Naive thymus-derived CD4-positive, alpha-beta T cell (primary cell): ENCODE measurements at places on chromosomes 16 and 17.

GRCh38 chr17:46773676-46774075, 44.8 kb downstream of the WNT3 start:
- DNase-seq: no peak

- DNase-seq: no peak
Measured at GRCh38 chr17:73693071-73693470, 48.8 kb upstream of the SDK2 start.

DNA sequence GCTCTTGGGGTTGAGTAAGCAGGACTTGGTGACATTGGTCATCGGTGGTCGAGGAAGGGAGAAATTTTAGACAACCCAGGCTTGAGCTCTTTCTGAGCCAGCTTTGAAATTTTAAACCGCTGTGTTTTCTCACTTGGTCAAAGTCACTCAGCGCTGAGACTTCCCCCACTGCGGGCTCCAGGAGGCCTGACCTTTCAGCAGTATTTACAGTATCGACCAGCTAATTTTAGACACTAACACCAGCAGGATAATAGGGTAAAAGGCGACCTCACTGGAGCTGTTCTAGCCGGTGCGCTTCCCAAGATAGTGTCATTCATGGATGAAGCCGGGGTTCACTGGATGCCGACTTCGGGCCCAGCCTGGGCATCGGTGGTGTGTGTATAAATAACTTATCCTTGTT, 29.7 kb upstream of the WSCD1 start:
- DNase-seq: no peak

DNA sequence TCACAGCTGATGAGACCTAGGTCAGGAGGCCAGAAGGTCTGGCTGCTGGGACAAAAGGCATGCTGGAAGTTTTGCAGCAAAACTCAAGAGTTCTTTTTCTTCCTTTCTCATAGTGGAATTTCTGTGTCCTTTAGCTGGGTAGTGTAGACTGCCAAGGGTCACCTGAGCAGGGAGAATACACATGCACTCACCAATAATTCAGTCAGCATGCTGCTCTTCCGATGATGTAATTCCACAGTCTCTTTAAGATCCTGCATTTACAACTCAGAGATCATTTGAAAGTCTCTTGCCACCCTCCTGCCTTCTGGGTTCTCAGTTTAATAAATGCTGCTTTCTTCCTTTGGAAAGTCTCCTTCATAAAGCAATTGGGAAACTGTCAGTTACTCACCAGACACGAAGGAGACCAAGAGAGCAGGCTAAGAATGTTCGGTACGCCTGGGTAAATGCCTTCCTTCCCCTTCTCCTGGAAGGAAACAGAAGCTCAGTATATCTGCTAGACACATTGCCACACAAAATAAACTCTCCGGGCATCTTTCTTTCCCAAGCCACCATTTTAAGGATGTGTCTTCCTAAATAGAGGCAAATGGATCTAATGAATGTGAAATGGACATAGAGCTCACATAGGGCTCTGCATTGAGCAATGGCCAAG, 473.1 kb downstream of the GRIN2A start:
- no peak for DNase-seq

DNA sequence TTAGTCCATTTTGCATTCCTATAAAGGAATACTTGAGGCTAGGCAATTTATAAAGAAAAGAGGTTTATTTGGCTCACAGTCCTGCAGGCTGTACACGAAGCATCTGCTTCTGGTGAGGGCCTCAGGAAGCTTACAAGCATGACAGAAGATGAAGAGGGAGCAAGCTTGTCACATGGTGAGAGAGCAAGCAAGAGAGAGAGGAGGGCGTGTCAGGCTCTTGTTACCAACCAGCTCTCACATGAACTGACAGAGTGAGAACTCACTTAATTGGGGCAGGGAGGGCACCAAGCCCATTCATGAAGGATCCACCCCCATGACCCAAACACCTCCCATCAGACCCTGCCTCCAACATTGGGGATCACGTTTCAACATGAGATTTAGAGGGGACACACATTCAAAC, 1.6 kb downstream of the CHCT1 start:
- DNase-seq: no peak

DNA sequence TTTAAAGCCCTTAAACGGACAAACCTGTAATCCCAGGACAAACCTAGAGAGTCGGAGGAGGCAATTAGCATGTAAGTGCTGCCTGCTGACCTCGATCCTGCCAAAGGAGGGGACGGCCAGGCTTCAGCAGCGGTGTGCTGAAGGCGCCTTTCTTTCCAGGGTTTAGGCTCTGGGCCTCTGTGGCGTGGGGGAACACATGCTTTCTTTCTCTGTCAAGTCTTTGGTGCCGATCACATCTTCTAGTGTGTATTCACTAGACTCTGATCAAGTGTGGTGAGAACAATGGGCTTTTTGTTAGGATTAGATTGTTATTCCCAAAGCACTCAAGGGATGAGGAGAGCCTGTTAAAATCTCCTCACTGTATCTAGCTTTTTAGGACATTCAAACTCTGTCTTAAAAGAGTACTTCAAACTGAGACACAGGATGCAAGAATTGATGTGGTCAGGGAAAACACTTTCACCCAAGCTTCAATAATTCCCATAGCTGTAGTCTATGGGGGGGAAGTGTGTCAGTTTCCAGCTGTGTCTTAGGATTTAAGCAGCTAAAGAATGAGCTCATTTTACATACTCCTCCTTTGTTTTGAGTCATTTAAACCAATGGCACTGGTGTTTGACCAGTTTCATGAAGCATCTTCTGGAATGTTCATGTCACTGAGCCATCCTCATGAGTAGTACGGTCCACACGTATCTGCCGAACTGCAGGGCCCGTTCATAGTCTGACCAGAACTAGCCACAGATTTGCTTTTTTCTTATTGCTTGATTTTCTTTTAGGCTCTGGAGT, 51.2 kb downstream of the RPA1 start:
- no peak for DNase-seq

GRCh38 chr16:7509963-7510601, 177.4 kb downstream of the RBFOX1 start:
- DNase-seq: no peak
